CD8-positive, alpha-beta T cell (primary cell): ENCODE measurements at places on chromosomes 4 and X. TPM values are rescaled to one million over a fixed set of nuclear protein-coding genes. Genes with fewer than 3 reads are reported as not detected.

GRCh38 chrX:145923376-145923775, 105.7 kb downstream of the SLITRK2 start:
- no peak for DNase-seq

GRCh38 chr4:81505004-81505598, 33.4 kb upstream of the RASGEF1B start:
- DNase-seq = peak; percentile 82

GRCh38 chr4:173051716-173052115, 116.9 kb upstream of the GALNT7 start:
- DNase-seq = no peak

IL13RA2 gene
- not detected for total RNA-seq

ZFX gene
- total RNA-seq = 54.5 TPM

PNMA6A gene
- 0.22 TPM for total RNA-seq
